NCI-H2171 treated with DMSO at 0.1 percent for 48 hours (cell line): ENCODE measurements at places on chromosomes 11 and 22.

DNA sequence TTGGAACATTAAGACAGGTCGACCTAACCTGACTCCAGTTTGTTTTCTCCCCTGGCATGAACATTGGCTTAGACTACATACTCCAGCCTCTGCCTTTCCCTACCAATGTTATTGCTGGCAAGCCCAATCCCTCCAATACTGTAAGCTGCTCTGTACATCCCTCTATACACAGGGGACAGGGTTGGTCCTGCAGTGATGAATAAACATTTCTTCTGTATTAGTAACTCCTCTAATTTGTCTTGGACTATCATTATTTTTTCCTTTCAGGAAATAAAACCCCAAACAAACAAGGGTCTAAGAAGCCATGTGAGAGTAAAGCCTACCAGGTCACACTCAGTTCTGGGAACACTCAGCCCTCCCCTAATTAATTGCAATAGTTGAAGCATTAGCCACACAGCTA lies 35.1 kb upstream of the FJX1 start:
- DNase-seq = no peak

DNA sequence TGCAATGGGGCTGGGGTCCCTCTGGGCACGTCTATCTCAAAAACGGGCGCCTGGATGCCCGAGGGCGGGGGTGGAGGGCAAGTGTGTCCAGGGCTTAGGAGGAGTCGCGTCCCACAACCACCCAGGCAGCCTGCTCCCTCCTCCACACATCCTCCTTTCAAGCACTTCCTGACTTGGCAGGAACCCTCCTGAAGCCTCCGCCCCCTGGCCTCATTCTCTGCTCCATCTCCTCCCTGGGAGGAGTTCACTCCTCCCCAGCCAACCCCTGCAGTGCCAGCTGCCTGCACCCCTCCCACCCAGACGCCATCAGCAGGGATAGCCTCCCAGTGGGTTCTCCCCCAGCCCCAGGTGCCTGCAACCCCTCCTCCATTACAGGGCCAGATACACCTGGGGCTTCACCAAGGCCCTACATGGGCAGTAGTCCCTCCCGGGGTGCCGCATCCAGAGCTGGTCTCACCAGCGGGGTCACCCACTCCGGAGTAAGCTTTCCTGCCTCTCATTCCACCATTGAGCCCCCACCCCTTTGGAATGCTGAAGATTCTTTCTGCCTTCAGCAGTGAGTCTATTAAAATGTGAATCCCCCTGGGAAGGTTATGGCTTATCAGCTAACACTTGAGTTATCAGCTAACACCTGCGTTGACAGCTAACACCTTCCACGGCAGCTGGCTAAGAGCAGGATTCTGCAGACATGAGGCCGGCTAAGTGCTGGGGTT lies 24.4 kb downstream of the RTN4R start:
- peak; percentile 94 for DNase-seq

- no peak for DNase-seq
These were observed 42.2 kb upstream of the PRDM11 start for GRCh38 chr11:45104006-45104789.

DNA sequence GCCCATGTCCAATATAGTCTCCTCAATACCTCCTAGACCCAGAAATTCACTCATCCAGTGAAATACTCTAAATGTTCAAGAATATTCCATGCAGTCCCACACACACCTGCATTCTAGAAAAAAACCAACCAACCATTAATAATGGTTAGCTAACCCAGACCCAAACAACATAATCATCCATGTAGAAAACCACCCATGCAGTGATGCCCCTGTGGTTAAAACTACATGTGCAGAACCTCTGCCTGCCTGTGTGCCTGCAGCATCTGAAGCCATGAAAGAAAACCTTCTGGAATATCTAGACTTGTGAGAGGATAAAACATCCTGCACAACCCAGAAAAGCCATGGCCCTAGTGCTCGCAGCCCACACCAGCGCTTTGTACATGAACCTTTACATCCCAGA lies 47.8 kb downstream of the SLC22A12 start:
- no peak for DNase-seq

DNA sequence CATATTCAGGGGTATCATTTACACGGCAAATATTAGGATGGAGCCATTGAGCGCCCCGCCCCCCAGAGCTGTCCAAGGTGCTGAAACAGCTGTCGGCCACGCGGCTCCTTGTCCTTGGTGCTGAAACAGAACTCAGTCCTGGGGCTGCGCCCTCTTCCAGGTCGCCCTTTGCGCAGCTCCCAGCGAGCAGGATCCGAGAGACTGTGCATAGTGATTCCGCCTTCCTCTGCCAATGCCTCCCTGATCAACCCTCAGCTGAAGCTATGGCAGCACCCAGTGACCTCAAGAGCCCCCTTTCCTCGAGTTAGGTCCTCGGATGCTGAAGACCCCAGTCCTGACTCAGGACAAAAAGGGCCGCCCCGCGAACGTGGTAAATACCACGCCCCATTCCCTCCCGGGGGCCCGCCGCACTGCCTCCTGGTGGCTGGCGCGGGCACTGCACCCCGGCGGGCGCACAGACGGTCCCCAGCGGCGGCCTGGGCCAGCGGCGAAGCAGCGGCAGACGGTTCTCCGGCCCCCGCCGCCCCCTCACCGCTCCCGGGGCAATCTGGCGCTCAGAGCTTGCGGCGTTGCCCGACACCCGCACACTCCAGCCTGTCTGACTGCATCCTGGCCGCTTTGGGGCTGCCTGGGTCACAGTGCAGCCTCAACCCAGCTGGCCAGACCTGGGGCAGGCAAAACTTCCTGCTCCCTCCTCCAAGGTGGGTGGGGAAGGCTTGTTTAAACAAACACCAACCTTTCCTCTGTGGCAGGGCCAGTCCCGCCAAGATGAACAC lies 13.4 kb downstream of the SYT7 start:
- DNase-seq = no peak

GRCh38 chr11:122584670-122585069 lies 70.9 kb upstream of the UBASH3B start:
- peak; percentile 19 for DNase-seq
